ENCODE measurements at places on chromosomes 13 and 19. TPM values are rescaled to one million over a fixed set of nuclear protein-coding genes. Genes with fewer than 3 reads are reported as not detected.
A peak's percentile ranks its signal among the peaks of the same experiment; 100 is the strongest.

PRTN3 gene
- total RNA-seq: not detected

PRODH2 gene
- not detected for total RNA-seq

SPACA4 gene
- not detected for total RNA-seq

MTUS2 gene
- 1.0 TPM for total RNA-seq

SELENOV gene
- total RNA-seq: 3.9 TPM

CLC gene
- total RNA-seq: not detected

OR7D2 gene
- 0.54 TPM for total RNA-seq

SMAD9 gene
- total RNA-seq: 110 TPM

DLEU7 gene
- total RNA-seq: 0.11 TPM

POU2F2 gene
- 0.11 TPM for total RNA-seq

THSD1 gene
- total RNA-seq: 6.1 TPM

ZNF90 gene
- 15.3 TPM for total RNA-seq

RTBDN gene
- not detected for total RNA-seq

- DNase-seq: peak; percentile 21
Measured at GRCh38 chr19:1068009-1069001, 1.3 kb downstream of the ARHGAP45 start.

DNA sequence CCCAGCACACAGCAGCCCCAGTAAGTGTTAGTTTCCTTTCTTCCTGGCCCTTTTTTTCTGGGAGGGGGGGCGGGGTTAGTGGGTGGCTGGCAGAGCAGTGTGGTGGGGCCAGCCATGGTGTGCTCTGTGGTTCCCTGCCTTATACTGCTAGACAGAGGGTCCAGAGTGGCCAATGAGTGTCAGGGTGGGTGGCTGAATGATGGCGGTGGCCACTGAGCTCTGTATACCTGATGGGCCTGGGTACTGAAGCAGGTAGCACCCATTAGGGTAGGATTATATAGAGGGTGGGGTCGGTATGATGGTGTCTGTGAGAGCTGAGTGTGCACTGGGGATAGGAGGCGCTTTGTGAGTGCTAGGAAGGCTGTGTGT lies 13.8 kb downstream of the CIC start:
- no peak for DNase-seq

- no peak for DNase-seq
Measured at GRCh38 chr19:15120135-15121026, 13.2 kb downstream of the SYDE1 start.

GRCh38 chr13:50038266-50038665 lies 23.0 kb downstream of the KCNRG start:
- DNase-seq: no peak

- DNase-seq: peak; percentile 76
Measured at GRCh38 chr19:55552620-55553019, 7.3 kb upstream of the SBK3 start.

GRCh38 chr13:30034458-30034795 lies 184.0 kb upstream of the UBL3 start:
- DNase-seq: no peak

GRCh38 chr13:42279986-42280385 lies 8.0 kb downstream of the AKAP11 start:
- no peak for DNase-seq

DNA sequence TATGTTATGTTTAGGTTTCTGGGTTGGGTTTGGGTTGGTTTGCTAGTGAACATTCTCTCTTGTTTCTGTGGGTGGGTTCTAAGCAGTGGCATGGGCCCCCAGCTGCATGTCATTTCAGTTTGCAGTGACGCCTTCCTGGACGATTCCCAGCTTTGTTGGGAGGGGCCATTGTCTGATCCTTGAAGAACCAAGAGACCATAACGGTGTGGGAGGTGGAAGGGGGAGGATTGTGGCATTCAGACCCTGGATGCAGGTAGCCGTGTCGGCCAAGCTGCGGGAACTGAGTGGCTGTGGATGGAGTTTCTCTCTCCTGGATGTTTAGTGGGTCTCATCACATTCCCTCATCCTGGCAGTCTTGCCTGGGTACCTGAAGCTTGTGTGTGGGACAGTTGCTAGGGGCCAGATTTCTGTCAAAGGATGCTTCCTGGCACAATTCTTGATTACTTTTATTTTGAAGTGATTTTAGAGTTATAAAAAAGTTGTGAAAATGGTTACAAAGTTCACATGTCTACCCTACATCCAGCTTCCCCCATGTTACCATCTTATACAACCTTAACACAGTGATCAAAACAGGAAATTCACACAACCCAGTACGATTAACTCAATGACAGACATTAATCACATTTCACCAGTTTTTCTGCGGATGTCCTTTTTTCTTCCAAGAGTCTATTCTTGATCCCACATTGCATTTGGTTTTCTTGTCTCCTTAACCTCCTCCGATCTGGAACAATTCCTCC lies 123.8 kb downstream of the SIPA1L3 start:
- DNase-seq: peak; percentile 86

DNA sequence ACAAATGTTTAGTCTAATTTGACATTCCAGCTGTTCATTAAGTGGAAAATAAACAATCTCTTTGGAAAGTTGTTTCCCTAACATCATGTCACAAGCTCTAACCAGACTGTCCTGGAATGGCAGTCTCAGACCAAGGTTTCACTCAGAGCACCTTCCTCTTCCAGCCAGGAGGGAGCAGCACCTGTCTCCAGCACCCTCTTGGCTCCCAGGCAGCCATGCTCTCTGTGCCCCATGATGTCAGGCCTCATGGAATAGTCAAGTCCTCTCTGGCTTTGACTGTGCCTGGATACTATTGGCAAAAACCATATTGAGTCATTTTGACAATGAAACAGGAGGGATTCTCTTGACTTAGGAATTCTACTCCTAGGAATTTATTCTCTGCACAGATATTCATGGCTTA lies 171.4 kb downstream of the OXGR1 start:
- peak; percentile 65 for DNase-seq

DNA sequence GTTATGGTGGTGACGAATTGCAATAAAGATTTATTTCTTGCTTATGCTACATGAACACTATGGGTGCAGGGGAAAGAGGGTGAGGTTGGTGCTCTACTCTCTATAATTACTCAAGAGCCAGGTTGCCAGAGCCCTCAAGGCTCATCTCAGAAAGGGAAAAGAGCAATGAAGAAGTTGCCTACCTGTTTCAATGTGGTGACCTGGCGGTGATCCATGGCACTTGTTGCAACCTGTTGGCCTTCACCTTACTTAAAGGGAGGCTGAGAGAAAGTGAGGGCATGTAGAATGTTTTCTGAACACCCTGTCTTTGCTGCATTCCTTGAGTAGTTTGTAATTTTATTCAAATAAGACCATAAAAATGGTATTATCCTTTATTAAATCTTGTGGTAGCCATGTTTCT lies 394.4 kb downstream of the GPC6 start:
- DNase-seq: no peak

- no peak for DNase-seq
Measured at GRCh38 chr13:70339738-70340137, 231.5 kb upstream of the KLHL1 start.

DNA sequence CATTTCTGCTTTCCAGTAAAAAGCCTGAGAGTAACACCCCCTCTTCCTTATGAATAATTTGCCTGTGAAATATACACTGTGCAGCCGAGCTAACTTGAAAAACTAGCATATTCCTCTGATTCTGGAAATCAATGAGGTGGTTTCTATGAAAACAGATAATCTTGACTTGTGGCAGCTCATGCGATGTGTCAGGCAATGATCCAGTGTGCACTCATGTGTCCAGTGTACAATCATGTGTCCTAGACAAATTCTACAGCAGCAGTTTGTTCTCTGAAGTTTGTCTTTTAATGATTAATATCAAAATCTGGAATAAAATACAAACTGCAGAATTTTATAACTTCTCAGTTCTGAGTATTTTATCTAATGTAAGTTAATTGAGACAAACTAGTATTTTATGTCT lies 2213.9 kb upstream of the PCDH20 start:
- DNase-seq: peak; percentile 38

DNA sequence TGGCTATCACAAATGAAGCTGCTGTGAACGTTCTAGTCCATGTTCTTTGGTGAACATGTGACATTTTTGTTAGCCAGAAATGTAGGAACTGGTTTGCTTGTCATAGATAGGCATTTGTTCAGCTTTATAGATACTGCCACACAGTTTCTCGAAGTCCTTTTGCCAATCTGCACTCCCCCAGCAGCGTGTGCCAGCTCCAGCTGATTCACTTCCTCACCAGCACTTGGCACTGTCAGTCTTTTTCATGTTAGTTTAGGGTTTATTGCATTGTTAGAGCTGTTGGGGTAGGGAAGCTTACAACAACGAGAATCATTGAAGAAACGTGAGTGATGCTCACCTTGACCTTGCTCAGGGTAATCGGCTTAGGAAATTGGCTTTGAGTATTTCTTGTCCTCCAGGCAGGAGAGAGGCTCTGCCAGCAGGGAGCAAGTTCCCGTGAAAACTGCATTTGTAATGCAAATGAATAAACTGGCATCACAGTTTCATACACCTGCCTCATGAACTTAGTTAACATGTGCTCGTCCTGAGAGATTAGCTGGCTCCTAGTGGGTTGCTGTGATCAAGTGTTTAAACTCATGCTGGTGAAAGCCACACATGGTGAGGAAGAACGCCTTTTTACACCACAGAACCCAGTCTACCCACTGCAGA lies 83.9 kb downstream of the ING1 start:
- DNase-seq: no peak

DNA sequence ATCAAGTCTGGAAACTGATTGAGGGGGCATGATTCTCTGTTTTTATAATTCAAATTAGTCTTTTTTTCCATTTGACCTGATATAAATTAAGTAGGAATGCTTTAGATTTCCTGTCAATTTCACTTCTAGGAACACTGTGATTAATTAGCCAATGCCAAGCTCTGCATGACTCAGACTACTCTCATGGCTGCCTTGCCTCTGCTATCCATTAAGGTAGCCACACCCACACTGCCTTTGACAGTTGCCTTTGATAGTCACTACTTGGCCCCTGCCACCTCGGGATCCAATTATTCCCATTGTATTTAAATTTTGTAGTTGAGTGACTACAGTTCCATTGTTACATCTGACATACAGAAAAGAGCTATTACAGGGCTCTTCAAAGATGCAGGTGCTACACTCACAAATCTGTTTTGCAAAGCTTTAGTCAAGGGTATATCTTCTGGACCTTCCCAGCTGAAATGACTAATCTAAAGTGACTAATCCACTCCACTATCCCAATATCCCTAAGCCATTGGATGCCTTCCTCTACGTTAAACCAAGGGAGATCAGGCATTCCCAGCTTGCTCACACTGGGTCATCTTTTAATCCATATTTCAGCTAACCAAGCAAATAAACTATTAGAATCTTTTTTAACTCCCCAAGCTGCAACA lies 1193.1 kb upstream of the MIR17HG start:
- DNase-seq: no peak

- no peak for DNase-seq
Measured at GRCh38 chr13:80563439-80563838, 222.5 kb upstream of the SPRY2 start.

DNA sequence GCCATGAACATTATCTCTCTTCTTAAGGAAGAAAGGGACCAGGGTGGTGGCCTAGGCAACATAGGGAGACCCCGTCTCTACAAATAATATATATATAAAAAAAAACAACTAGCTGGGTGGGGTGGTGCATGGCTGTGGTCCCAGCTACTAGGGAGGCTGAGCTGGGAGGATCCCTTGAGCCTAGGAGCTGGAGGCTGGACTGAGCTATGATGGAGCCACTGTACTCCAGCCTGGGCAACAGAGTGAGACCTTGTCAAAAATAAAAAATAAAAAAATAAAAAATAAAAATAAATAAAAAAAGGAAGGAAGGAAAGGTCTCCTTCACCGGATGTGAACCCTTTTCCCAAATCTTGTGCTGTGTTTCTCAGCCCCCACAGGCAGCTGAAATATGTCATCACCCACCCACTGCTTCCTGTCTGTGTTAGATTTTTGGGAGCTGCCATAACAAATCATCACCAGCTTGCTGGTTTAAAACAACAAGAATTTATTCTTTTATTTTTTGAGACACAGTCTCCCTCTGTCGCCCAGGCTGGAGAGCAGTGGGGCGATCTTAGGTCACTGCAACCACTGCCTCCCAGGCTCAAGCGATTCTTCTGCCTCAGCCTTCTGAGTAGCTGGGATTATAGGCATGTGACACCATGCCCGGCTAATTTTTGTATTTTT lies 9.5 kb upstream of the TSPAN16 start:
- peak; percentile 37 for DNase-seq

DNA sequence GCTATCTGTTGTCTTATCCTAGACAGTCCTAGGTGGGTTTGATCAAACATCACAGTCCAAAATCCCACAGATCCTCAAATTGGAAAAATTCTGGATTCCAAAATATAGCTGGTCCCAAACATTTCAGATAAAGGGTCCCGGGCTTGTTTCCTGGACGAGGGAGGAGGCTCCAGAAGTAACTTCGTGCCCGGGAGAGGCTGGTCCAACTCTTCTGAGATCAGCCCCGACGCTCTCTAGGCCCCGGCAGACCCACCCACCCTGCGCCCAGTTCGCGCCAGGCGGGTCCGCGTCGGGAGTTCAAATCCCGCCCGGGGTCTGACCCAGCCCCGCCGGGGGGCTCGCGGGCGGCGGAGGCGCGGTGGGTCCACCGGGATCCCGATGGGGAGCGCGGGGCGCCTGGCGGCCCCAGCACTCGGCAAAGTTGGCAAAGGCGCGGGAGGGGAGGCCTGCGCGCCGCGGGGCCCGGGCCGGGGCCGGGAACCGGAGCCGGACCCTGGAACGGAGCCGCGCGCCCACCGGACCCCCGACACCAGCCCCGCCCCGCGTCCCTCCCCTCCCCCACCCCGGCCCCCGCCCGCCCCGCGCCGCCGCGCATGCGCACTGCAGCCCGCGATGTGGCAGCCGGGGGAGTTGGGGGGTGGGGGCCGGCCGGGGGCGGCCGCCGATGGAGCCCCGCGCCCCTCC lies 513 bp downstream of the MIER2 start:
- no peak for DNase-seq

GRCh38 chr13:59643364-59643841 lies 520.3 kb downstream of the DIAPH3 start:
- no peak for DNase-seq

DNA sequence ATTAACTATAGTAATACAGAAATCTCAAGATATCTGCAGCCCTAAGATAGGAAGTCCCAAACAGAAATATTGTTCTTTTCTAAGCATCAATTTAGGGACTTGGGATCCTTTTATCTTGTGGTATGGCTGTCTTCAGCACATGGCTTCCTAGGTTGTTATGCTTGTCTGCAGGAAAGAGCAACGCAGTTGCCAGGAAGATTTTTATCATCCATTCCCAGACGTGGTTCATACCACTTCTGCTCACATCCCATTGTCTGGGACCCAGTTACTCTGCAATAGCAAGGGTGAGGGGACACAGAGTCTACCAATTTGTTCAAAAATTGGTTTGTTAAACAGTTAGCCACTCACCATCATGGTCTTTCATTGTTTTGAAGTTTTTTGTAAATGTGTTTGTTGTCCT lies 85.6 kb upstream of the RXFP2 start:
- DNase-seq: no peak

DNA sequence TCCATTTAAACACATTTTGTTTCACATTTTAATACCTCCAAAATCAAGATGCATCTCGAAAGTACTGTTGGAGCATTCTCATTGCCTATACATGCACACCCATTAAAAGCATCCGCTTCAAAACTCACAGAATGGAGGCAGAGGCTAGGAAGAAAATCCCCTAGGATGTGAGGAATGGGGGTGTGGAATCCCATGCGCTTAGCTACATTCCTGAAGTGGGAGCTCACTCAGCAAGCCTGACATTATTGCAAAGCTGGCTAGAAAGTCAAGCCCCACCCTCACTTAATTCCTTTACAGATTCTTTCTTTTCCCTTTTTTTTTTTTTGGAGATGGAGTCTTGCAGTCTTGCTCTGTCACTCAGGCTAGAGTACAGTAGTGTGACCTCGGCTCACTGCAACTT lies 4.6 kb upstream of the FAM32A start:
- DNase-seq: no peak

- DNase-seq: no peak
Measured at GRCh38 chr13:80359414-80359777, 18.5 kb upstream of the SPRY2 start.

- no peak for DNase-seq
Measured at GRCh38 chr13:75879656-75880055, 243.5 kb downstream of the LMO7 start.

All from thyroid gland (tissue), 4 donors.